ENCODE measurements at places on chromosomes 7 and 10.

DNA sequence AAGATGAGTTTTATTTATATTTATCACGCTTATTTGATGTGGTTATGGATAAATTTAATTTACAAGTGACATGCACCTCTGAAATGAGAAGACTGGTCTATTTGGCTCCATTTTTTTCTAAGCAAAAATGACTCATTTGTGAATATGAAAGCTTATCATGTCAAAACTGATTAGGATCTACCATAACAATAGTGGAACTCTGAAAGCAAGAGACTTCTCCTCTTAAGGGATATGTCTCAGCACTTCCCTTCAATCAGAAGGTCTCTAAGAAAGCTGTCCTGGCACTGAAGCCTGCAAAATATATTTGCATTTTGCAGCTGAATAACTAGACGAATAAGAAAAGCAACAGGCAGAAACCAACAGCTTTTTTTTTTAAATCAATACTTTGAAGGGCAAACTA, 12.7 kb downstream of the FAS start:
- peaks cover 29% of the 10 kb centered on the region for H3K36me3 ChIP-seq
- no peak overlapping the region for H3K27ac ChIP-seq
- H3K4me3 ChIP-seq, result no peak overlapping the region
- DNase-seq, result no peak

- no peak overlapping the region for H3K27ac ChIP-seq
- no peak for DNase-seq
- no peaks in the 10 kb centered on the region for H3K36me3 ChIP-seq
- no peaks in the 10 kb centered on the region for H3K27me3 ChIP-seq
Measured at GRCh38 chr10:69800665-69801064, 1.0 kb upstream of the COL13A1 start.

- H3K36me3 ChIP-seq, result no peaks in the 10 kb centered on the region
- peaks cover 5% of the 10 kb centered on the region for H3K4me1 ChIP-seq
- H3K4me3 ChIP-seq, result peak overlapping the region; percentile 52
- H3K27ac ChIP-seq, result peak overlapping the region; percentile 81
Measured at GRCh38 chr10:27713941-27714340, 31.7 kb downstream of the MKX start.

GRCh38 chr7:96952974-96953391, 52.4 kb upstream of the DLX6 start:
- H3K4me3 ChIP-seq, result no peak overlapping the region
- H3K4me1 ChIP-seq, result no peaks in the 10 kb centered on the region

DNA sequence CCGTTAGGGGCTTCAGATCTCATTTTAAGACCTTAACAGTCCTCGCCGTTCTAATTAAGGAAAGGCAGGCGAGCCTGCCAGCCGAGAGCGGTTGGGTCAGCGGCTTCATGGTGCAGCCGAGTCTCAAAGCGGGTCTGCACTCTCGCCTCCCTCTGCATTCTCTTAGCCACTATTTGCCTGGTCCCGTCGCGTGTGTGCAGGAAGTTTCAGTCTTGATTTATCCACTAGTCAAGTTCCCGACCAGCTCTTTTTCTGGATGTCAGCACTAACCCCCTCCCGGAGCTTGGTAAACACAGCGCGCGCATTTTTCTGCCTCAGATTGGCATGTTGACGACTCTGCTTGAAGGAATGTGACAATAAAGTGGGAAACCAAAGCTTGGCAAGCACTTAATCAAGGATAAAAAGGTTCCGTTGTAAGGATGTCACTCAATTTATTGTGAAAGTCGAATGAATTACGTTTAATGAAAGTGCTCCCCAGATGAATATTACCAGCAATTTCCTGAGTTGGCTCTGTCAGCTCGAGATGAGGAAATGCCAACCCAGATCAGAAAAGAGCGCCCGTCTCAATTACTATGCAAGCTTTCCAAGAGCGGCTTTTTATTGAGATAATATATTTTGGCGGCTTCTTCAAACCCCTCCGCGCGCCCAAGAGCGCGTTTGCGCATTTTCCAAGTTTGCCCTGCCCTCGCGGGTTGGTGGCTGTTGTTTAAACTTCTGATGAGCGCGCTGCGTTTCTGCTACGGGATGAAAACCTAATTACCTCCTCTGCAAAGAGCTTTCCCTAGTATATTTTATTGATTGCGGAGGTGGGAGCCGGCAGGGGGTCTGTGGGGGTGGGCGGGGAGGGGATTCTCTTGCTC, 7.9 kb downstream of the NXPH1 start:
- H3K27ac ChIP-seq, result no peak overlapping the region
- H3K27me3 ChIP-seq, result peaks cover 10% of the 10 kb centered on the region
- no peaks in the 10 kb centered on the region for H3K4me1 ChIP-seq
- no peak overlapping the region for H3K4me3 ChIP-seq
- DNase-seq, result no peak

DNA sequence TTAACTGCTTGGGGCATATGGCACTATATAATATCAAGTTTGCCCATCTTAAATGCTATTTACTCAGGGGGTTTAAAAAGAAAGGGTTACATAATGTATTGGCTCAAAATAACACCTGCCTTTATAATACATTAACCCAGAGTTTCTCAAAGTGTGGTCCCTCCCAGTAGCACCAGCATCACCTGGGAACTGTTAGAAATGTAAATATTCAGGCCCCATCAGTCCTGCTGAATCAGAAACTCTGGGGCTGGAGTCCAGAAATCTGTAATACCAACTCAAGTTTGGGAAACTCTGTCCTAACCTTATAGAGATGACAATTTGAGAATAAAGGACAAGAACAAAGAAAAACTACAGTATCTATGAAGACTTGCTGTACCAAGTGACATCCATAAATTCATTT, 270.7 kb downstream of the PARD3 start:
- H3K27ac ChIP-seq, result no peak overlapping the region
- no peaks in the 10 kb centered on the region for H3K27me3 ChIP-seq
- peaks cover 4% of the 10 kb centered on the region for H3K4me1 ChIP-seq

- H3K4me1 ChIP-seq, result peaks cover 28% of the 10 kb centered on the region
- H3K4me3 ChIP-seq, result no peak overlapping the region
- no peak for DNase-seq
- no peaks in the 10 kb centered on the region for H3K27me3 ChIP-seq
- H3K36me3 ChIP-seq, result no peaks in the 10 kb centered on the region
- H3K27ac ChIP-seq, result peak overlapping the region; percentile 94
Measured at GRCh38 chr7:151686016-151686766, 166.5 kb upstream of the RHEB start.

- no peak overlapping the region for H3K4me3 ChIP-seq
- no peak for DNase-seq
- H3K36me3 ChIP-seq, result no peaks in the 10 kb centered on the region
- H3K4me1 ChIP-seq, result no peaks in the 10 kb centered on the region
Measured at GRCh38 chr10:76285012-76285411, 853.6 kb downstream of the LRMDA start.

- H3K4me1 ChIP-seq, result no peaks in the 10 kb centered on the region
- H3K27ac ChIP-seq, result no peak overlapping the region
- H3K4me3 ChIP-seq, result no peak overlapping the region
Measured at GRCh38 chr10:35720366-35720765, 78.3 kb upstream of the FZD8 start.

- H3K4me1 ChIP-seq, result no peaks in the 10 kb centered on the region
- H3K4me3 ChIP-seq, result peak overlapping the region; percentile 75
- H3K27ac ChIP-seq, result peak overlapping the region; percentile 84
- DNase-seq, result no peak
- H3K27me3 ChIP-seq, result no peaks in the 10 kb centered on the region
Measured at GRCh38 chr7:90210981-90211380, 559 bp upstream of the STEAP2 start.

DNA sequence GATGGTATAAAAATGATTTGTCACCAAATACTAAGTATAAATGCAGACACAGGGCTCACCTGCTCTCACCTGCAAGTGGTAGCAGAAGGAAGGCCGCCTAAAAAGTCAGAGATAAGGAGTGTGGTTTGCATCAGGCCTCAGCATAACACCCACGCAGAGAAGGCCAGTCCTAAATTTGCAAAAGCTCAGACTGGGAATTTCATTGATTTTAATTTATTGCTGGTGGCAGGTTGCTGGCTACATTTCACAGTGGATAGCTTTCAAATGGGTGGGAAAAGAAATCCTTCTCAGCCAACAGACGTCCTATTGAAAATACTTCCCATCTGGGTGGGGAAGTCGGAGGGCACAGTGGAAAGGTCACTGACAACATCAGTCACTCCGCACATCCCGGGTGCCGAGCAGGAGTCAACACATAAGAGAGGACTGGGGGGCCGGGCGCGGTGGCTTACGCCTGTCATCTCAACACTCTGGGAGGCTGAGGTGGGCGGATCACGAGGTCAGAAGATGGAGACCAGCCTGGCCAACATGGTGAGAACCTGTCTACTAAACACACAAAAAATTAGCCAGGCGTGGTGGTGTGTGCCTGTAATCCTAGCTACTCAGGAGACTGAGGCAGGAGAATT, 561.8 kb upstream of the MKI67 start:
- no peaks in the 10 kb centered on the region for H3K36me3 ChIP-seq
- no peak overlapping the region for H3K4me3 ChIP-seq
- no peaks in the 10 kb centered on the region for H3K4me1 ChIP-seq
- H3K27ac ChIP-seq, result no peak overlapping the region

DNA sequence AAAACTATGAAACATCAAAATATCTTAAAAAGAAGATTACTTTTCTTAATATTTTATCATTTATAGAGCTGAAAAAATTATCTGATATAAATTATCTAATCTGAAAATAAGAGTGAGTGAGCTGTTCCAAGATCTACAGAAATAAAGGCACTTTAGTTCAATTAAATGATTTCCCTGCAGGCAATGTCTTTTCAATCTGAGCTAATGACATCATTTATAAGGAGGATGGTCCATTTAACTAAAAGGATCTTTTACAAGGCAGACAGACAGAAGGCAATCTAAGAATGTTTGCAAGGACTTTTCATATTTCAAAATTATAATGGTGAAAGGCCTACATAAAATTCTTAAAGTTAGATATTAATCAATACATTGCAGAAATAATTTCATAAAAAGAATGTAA, 71.8 kb downstream of the SKAP2 start:
- no peak for DNase-seq
- no peaks in the 10 kb centered on the region for H3K36me3 ChIP-seq
- H3K4me3 ChIP-seq, result no peak overlapping the region
- H3K27me3 ChIP-seq, result no peaks in the 10 kb centered on the region
- no peaks in the 10 kb centered on the region for H3K4me1 ChIP-seq

GRCh38 chr10:22573820-22574569, 140.4 kb downstream of the PIP4K2A start:
- DNase-seq, result no peak
- H3K4me1 ChIP-seq, result no peaks in the 10 kb centered on the region
- H3K27ac ChIP-seq, result no peak overlapping the region
- no peak overlapping the region for H3K4me3 ChIP-seq
- H3K36me3 ChIP-seq, result peaks cover 58% of the 10 kb centered on the region

- DNase-seq, result no peak
- no peaks in the 10 kb centered on the region for H3K27me3 ChIP-seq
- no peaks in the 10 kb centered on the region for H3K4me1 ChIP-seq
- H3K36me3 ChIP-seq, result no peaks in the 10 kb centered on the region
Measured at GRCh38 chr7:147674705-147675104, 915.9 kb upstream of the C7orf33 start.

GRCh38 chr7:90407484-90407821, 4.2 kb downstream of the CLDN12 start:
- H3K27me3 ChIP-seq, result no peaks in the 10 kb centered on the region
- H3K27ac ChIP-seq, result no peak overlapping the region
- H3K4me3 ChIP-seq, result no peak overlapping the region
- DNase-seq, result no peak
- H3K4me1 ChIP-seq, result no peaks in the 10 kb centered on the region

GRCh38 chr7:71408271-71408670, 276.3 kb downstream of the GALNT17 start:
- H3K4me3 ChIP-seq, result no peak overlapping the region
- no peaks in the 10 kb centered on the region for H3K27me3 ChIP-seq
- no peaks in the 10 kb centered on the region for H3K4me1 ChIP-seq
- no peak for DNase-seq

DNA sequence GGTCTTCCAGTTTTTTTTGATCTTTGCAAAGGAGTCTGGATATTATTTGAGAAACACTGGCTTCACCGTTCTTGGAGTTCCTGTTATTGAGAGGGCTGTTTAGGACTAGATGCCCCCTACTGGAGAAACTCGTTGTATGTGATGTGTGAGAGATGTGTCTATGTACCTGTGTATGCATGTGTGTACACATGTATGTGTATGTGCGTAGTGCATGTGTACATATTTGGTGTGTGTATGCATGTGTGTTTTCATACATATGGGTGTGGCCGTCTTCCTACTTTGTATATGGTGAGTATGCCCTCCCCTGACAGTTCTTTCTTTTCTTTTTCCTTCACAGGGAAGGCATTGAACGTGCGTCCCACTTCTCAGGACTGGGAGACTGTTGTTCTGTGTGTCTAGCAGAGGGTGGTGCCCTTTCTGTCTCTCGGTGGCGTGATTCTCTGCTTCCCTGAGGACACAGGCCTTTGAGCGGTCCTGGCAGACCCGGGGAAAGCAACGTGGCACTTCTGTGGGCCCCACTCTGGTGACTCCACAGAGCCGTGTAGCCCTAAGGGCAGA, 3.0 kb upstream of the CALHM3 start:
- H3K4me3 ChIP-seq, result no peak overlapping the region
- H3K36me3 ChIP-seq, result no peaks in the 10 kb centered on the region
- no peak for DNase-seq
- no peaks in the 10 kb centered on the region for H3K4me1 ChIP-seq
- H3K27me3 ChIP-seq, result no peaks in the 10 kb centered on the region

- no peak for DNase-seq
- H3K27ac ChIP-seq, result peak overlapping the region; percentile 91
- H3K27me3 ChIP-seq, result no peaks in the 10 kb centered on the region
- peak overlapping the region; percentile 92 for H3K4me3 ChIP-seq
- no peaks in the 10 kb centered on the region for H3K36me3 ChIP-seq
Measured at GRCh38 chr10:69317626-69318105, 39.4 kb downstream of the HK1 start.

DNA sequence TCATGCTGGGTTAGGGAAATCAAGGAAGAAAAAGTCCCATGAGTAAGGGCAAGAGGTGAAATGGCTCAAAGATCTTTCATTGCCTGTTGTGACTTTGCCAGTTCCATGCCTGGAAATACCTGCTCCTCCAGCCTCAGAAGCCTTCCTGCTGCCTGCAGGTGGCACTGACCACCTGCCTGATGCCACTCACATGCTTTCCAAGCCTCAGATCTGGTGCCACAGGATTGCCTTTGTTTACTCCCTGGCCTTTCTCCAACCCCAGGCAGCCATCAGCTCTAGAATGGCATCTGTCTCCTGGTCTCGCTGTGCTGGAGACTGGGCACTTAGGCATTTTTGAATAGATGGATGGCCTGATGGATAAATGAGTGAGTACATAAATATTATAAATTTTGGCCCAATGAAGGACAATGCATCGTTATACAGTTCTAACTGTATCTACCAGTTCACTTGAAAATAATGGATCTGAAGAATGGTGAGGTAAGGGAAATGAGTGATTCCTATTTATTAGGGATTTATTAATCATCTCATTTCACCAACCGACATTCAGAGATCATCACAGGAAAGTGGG, 657.2 kb downstream of the INHBA start:
- H3K36me3 ChIP-seq, result no peaks in the 10 kb centered on the region
- no peaks in the 10 kb centered on the region for H3K4me1 ChIP-seq
- H3K27me3 ChIP-seq, result no peaks in the 10 kb centered on the region
- DNase-seq, result no peak
- no peak overlapping the region for H3K4me3 ChIP-seq
- H3K27ac ChIP-seq, result no peak overlapping the region
